ENCODE measurements at places on chromosomes 16 and 17.

GRCh38 chr16:12133729-12134128 lies 157.2 kb downstream of the SNX29 start:
- no peak for DNase-seq

- no peak for DNase-seq
Observed at GRCh38 chr16:86448306-86448890, 61.9 kb upstream of the FOXF1 start.

DNA sequence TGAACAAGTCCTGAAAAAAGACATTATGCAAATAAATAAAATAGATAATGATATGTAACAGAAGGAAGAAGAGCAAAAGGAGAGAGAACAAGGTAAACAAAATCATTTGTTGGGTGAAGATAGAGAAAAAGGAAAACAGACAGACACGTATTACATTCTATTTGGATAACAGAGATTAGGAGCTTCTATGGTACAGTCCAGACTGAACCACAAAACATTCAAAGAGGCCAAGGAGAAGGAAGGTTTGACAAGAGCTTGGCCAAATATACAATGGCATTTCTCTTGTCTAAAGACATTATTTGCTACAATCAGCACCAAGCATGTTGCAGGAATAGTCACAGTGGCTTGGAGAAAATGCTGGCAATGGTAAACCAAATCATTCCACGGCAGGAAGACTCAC lies 29.2 kb downstream of the SMG6 start:
- no peak for DNase-seq

GRCh38 chr16:30416624-30417528 lies 9.5 kb downstream of the ZNF771 start:
- DNase-seq, result no peak

DNA sequence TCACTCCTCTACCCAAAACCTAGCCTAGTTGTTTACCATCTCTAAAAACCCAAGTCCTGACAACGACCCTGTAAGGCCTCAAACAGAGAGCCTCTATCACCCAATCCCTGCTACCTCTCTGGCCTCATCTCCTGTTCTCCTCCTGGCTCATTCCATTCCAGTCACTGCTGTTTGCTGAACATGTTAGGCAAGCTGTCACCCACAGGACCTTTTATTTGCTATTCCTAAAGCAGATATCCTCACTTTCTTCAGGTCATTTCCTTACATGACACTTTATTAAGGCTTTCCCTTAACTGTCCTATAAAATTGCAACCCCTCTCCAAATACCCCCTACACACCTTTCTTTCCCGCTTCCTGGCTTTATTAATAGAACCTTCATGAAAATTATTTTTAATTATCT lies 85.1 kb downstream of the KANSL1 start:
- no peak for DNase-seq

- DNase-seq, result no peak
Observed at GRCh38 chr17:47172696-47173565, 16.2 kb downstream of the CDC27 start.

DNA sequence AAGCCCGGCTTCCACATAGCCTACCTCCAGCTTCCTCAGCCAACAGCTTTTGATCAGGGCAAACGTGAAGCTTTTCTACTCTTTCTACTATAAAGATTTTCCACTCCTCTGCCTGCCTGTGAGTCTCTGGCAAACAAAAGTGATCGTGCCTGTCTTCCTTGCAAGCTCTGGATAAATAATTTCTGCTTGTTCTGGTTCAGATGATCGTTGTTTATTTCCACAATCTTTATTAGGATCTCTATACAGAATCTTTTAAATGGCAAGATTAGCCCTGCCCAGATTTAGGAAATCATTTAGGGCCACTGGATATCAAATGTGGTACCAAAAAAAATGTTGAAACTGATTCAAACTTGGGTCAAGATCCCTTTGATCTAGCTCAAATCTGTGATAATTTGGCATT lies 20.4 kb downstream of the KCNJ16 start:
- DNase-seq, result no peak

- DNase-seq, result no peak
Observed at GRCh38 chr16:87361916-87362619, 21.5 kb downstream of the FBXO31 start.

DNA sequence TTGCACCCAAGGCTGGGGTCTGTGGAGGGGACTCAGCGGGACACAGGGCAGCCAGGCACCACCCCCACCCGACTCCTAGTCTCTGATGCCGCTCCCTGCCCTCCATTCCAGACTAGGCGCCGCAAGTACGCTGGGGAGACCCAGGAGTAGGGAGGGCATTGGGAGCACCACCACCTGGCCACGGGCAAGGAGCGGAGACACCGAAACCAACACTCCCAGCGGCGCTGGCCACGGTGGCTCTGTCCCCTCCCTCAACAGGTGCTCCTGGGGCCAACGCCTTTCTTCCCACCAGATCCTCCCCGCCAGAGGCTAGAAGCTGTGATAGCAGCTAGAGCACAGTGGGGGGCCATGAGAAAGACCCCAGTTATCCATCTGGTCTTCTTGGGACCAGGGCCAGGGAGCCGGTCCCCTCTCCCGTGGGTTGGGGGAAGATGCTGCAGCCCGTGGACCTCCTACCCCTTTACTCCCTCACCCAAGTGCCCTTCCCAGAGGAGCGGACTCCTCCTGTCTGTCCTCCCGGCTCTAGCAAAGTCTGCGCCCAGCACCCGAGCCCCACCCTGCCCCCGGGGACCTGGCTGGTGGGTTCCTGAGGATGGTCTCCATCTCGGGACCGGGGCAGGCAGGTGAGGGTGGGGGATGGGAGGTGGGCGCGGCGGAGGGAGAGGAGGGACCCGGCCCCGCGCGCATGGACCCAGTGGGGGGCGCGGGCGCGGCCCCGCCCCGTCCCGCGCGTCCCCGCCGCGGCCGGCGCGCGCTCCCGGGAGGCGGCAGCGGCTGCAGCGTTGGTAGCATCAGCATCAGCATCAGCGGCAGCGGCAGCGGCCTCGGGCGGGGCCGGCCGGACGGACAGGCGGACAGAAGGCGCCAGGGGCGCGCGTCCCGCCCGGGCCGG lies at the start of gene SYNGR3:
Gene SYNGR3 (plus strand): TSS at position 762 of the 892 bp plus-strand sequence. CDS start 133 bp downstream, outside the sequence.
- DNase-seq, result no peak

DNA sequence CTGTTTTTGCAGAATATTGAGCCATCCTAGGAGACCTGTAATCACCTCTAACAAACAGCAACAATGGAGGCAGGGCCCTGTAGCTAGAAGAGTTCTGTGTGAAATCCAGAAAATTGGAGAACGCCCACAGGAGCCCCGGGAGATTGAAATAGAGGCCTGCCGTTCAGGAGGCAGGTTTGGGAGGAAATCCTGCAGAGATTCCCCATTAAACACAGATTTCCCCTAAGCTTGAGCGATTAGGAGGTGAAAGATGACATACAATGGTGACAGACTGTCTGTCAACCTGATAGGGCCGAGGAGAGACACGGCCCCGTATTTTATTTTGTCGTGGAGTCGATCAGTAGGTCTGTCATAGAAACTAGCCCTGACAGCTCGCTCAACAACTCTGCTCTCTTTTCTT lies 18.2 kb downstream of the CDK5RAP3 start:
- no peak for DNase-seq

- DNase-seq, result no peak
Observed at GRCh38 chr16:10220942-10221341, 38.7 kb upstream of the GRIN2A start.

GRCh38 chr17:81741049-81741593 lies 29.0 kb downstream of the SLC25A10 start:
- no peak for DNase-seq

- DNase-seq, result no peak
Observed at GRCh38 chr17:40664582-40665333, at the start of gene KRT222. Gene KRT222, minus strand, starts transcription at chr17:40665177. Its CDS starts 78 bp downstream, at chr17:40665099.

DNA sequence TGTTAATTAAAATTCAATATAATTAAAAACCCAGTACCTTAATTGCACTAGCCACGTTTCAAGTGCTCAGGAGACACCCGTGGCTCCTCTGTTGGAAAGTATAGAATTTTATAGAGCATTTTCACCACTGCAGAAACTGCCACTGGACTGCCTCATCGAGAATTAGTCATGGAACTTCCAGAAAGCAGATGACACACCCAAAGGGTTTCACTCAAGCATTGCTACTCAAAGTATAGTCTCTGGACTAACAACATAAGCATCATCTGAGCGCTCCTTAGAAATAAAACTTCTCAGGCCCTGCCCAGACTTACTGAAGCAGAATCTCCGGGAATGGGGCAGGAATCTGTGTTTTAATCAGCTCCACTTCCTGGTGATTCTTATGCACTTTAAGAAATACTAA lies 63.5 kb upstream of the GPR139 start:
- DNase-seq, result no peak

DNA sequence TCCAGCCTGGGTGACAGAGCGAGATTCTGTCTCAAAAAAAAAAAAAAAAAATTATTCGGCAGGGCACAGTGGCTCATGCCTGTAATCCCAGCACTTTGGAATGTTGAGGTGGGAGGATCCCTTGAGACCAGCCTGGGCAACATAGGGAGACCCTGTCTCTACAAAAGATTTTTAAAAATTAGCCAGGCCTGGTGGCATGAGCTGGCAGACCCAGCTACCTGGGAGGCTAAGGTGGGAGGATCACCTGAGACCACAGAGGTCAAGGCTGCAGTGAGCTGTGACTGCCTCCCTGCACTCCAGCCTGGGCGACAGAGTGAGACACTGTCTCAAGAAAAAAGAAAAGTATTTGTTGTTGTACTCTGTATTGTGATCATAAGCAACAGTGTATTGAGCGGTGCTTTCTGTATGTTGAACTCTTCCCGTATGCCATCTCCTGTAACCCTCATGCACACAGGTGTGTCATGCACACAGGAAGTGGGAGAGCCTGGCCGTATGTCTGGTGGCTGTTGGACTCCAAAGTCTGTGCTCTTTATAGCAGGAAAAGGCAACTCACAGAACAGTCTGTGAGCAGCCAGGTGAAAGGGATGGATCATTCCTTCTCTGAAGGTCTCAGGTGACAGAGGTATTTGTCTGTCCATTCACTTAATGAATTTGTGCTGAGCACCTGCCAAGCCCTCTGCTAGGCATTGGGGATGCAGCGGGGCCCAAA lies 17.1 kb downstream of the CDH1 start:
- no peak for DNase-seq

- no peak for DNase-seq
Observed at GRCh38 chr17:32502710-32503109, 15.9 kb downstream of the CDK5R1 start.

- DNase-seq, result no peak
Observed at GRCh38 chr16:51419768-51420167, 268.7 kb upstream of the SALL1 start.

DNA sequence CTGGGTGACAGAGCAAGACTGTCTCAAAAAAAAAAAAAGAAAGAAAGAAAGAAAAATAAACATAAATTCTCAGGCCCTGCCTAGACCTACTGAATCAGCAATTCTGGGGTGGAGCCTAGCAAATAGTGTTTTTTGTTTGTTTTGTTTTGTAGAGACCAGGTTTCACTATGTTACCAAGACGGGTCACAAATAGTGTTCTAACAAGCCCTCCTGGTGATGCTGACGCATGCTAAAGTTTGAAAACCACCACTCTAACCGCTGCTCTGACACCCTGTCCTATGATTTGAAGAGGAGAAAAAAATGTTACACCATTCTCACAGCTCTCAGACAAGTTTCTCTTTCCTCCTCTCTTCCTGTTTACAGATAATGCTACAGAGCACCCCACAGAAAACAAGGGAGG lies 1.5 kb downstream of the MRPL10 start:
- DNase-seq, result no peak

DNA sequence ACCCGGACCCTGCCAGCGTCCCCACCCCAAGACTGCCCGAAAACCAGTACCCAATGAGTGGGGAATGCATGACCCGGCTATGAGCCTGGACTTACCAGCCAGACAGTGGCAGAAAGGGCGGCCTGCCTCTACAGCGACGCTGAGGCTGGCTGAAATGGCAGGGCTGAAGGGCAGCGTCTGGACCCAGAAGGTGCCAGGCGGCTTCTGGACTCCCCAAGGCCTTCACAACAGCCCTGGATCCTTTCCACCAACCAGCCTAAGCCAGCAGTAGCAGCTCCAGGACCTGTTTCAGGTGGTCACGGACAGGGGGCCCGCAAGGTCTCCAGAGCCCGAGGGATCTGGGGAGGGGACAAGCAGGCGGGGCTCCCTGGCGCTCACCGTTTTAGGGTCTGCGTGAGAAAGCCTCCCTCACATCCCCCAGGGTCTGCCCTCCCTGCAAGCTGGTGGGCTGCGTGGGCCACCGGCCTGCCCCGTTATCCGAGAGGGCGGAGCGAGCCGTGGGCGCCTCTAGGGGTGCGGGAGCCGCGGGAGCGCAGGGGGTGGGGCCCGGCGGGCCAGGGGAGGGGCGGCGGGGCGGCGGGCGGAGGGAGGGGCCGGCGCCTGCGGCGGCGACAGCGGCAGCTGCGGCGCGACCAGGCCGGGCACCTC lies at the start of gene RIPOR1:
Gene RIPOR1 (plus strand): TSS at position 608 of the 648 bp plus-strand sequence. CDS start 9,618 bp downstream, outside the sequence.
- DNase-seq, result peak; percentile 55

DNA sequence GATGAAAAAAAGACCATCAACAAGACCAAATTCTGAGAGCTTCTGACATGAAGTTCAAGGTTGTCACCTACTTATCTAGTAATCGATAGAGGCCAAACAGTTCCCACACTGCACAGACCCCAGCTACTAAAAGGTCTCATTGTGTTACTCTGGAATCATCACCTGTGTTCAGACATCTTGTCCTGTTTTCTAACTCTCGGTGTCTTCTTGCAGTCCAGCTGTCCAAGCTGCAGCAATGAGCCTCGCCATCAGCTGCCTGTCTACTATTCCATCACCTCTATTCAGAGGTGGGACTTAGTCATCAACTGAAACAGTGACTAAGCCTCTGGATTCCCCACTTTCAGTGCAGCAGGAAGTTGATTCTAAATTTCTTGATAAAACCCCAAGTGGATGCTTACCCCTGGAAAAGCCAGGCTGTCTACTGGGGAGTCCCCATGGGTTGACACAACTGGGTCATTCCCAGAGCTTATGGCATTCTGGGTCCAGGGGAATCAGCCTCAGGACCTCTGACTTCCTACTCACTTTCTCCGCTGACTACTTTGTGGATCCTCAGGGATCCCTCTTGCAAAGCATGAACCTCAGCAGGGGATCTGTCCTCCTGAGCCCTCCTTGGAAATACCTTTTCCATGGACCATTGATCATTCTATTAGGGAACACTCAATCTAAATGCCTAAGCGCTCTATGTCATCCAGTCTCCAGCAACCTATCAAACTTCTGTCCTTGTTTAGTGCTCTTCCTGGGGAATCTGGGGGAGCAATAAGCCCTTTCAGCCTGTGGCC lies 46.5 kb downstream of the HNF1B start:
- DNase-seq, result no peak

DNA sequence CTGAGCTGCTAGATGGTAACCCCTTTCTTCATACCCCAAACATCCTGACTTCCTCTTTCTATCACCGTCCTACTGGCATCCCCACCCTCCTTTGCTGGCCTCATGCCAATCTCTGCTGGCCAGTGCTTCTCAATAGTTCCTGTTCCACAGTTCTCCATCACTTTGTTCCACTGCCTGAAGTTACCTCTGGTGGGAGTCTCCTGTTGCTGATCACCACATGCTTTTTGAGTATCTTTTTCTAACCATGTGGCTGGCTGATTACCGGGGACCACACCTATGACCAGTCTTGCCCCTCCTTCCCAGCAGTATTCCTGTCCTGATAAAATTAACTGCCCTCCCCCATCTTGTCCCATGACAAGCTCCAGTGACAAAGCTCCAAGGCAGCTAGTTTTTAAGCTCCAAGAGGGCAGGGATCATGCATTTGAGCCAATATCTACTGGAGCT lies 380.4 kb upstream of the CCL2 start:
- no peak for DNase-seq

Data from stimulated activated CD4-positive, alpha-beta T cell treated with anti-CD3 and anti-CD28 coated beads, Interleukin-12 subunit alpha, Interleukin-12 subunit beta, amount 100 ng/mL, for 4 hours (primary cell).